ENCODE measurements at places on chromosomes 1 and 21.

GRCh38 chr1:57633056-57633455 is 209.2 kb upstream of the DAB1 start:
- DNase-seq, result no peak

DNA sequence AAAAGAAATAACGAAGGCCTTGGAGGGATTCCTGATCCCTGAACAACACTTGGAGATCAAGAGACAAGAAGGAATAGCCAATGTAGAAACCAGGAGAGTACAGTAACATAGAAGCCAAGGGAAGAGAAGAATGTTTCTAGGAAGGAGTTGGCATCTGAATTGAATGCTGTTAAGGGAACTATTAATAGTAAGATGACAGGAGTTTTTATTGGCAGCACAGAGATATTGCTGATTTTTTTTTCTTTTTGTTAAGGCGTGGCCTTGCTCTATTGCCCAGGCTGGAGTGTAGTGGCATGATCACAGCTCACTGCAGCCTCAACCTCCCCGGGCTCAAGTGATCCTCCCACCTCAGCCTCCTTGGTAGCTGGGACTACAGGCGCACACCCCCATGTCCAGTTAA is 9.6 kb upstream of the SFT2D2 start:
- no peak for DNase-seq

DNA sequence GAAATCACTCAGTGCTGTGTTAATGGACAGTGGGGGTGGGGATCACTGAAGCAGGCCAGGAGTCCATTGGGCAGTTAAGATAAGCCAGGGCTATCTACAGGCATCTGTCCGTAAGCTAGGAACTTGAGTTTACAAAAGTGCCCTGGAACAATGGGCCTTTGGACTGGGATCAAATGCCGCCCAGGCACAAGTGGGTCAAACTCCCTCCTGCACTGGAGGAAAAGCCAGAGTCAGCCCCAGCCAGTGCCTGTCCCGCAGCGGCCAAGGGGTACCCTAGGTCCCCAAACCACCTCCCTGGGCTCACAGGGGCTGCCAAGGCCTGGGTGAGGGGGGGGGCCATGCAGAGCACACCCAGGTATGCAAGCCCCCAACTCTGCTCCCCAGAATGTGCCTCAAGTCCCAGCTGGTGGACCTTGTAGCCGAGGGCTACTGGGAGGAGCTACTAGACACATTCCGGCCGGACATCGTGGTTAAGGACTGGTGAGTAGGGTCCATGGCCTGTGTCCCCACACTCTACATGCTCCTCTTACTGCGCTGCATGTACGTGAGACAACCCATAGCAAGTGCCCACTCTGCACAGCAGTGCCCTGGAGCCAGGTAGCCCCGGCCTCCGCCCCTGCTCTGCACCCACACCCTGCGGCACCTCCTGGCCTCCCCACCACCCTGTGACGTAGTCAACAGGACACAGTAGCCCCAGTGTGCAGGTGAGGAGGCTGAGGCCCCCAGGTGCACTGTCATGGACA is 7.7 kb downstream of the FBXO6 start:
- no peak for DNase-seq

GRCh38 chr1:9149151-9149550 is 20.2 kb upstream of the GPR157 start:
- no peak for DNase-seq

DNA sequence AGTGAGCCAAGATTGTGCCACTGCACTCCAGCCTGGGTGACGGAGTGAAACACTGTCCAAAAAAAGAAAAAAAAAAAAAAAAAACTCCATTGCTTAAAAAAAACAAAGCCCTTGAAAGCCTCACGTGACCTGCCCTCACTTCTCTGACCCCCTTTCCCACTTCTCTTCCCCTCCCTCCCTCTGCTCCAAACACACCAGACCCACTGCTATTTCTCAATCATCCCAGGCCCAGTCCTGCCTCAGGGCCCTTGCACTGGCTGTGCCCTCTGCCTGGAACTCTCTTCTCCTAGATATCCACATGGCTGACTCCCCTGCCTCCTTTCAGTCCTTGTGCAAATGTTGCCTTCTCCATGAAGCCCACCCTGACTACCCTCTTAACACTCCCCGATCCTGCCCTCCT is 45.4 kb upstream of the TARDBP start:
- no peak for DNase-seq

GRCh38 chr1:165639821-165640623 is 9.0 kb downstream of the MGST3 start:
- DNase-seq, result no peak

DNA sequence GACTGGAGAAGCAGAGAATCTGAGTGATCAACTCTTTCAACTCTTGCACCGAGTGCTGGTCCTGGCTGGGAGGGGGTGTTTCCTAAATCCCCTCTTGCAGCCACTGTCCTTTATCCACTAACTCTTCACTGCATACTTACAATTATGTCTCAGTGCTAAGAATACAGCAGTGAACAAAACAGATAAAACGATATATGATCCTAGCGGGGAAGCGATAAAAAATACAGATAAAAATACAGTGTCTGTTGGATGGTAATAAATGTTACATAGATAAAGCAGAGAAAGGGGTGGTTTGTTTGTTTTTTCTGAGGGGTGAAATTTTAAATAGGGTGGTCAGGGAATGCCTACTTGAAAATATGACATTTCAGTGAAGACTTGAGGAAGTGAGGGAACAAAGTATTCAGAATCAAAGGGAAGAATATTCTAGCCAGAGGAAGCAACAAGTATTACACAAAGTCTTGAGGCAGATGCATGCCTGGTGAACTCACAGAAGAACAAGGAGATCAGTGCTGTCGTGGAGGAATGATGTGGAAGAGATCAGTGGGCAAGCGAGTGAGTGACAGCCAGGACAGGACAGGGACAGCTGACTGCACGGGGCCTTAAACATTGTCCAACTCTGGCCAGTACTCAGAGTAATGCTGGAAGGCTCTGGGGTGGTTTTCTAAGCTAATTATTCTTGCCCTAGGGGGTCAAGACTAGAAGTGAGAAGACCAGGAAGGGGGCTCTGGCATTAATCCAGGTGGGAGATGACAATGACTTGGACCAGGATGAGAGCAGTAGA is 110.0 kb downstream of the APP start:
- DNase-seq, result no peak

- DNase-seq, result no peak
Measured at GRCh38 chr1:185578293-185578692, 155.9 kb upstream of the HMCN1 start.
